ENCODE measurements at places on chromosomes 7 and 10.

GRCh38 chr10:44517635-44518034 is 132.7 kb upstream of the CXCL12 start:
- no peak for DNase-seq

DNA sequence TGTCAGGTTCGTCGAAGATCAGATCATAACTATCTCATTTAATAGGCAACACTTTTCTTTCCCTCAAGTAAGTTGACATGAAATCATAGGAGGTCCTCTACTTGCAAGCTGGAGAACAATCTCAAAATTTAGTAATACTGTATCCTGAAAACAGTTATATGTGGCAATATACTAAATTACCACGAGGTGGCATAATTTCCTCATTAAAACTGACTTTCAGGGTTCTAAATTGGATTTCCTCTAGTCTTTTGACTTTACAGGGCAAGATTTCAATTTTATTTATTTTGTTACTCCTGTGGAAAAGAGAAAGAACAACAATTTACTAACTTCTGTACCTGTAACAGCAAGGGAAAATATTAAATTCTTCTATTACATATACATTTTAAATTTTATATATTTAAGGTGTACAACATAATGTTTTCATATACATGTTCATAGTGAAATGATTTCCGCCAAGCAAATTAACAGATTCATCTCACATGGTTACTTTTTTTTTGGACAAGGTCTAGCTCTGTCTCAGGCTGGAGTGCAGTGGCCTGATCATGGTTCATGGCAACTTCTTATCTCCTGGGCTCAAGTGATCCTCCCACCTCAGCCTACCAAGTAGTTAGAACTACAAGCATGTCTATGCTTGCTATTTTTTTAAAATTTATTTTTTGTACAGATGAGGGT is 53.4 kb upstream of the CYP2C18 start:
- no peak for DNase-seq

DNA sequence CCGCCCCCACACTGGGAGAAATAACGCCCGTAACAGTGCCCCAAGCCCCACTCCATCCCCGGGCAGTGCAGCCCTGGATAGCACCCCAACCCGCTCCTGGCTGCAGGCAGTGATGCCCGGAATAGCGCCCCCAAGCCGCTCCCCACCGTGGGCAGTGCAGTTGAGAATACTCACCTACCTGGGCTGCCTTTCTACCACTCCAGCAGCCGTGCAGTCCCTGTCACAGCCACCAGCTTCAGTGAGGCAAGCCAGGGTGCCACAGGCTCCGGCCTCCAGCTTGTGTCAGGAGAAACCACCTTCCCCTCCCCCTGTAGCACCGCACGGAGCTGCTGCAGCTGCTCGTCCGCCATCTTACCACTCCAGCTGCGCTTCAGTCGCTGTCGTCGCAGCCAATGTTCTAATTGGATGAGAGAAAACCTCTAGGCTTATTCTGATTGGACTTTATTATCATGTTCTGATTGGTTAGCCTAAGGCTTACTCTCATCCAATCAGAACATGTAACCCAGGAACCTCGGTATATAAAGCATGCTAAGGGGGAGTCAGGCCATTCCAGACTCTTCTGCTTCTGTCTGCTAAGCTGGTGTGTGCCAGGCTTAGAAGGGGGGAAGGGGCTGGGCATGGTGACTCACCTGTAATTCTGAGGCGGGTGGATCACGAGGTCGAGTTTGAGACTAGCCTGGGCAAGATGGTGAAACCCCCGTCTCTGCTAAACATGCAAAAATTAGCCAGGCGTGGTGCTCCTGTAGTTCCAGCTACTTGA is 53.2 kb upstream of the ZNF33B start:
- DNase-seq = no peak

- no peak for DNase-seq
Observed at GRCh38 chr7:37209195-37209594, 239.5 kb downstream of the ELMO1 start.

DNA sequence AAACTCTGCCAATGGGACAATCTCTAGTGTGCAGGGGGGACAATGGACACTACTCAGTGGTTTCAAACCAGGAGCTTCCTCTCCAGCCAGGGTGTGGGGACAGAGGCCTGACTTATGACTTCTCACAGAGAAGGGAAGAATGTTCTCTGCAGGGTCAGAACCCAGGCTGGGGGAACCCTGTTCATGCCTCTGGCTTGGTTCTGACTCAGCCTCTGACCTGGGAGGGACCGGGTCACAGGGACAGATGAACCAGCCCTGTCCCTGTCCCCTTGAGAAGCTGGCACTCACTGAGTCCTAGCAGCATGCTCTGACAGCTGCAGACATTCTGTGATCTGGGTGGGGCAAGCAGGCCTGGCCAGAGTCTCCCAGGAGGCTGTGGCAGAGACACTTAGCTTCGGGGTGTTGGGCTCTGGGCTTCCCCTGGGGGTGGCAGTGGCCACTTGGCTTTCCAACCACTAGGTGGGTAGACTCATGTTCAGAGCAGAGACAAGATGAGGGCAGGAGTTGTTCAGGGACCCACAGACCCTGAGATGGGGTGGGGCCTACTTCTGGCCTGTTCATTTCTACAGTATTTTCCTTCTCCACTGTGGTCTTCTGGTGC is 13.6 kb downstream of the TSPAN15 start:
- no peak for DNase-seq

DNA sequence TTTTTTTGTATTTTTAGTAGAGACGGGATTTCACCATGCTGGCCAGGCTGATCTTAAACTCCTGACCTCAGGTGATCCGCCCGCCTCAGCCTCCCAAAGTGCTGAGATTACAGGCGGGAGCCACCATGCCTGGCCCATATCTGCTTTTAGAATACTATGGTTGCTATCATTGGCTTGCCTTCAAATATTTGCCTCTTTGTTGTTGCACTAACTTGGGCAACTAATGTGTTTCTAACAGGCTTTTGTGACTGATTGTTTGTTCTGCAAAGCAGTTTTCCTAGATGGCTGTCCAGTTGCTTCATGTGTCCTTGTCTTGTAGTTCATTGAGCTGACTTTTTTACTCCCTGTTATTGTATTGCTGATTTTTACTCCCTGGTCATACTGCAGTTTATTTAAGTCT is 9.7 kb downstream of the VDAC2 start:
- DNase-seq = no peak

DNA sequence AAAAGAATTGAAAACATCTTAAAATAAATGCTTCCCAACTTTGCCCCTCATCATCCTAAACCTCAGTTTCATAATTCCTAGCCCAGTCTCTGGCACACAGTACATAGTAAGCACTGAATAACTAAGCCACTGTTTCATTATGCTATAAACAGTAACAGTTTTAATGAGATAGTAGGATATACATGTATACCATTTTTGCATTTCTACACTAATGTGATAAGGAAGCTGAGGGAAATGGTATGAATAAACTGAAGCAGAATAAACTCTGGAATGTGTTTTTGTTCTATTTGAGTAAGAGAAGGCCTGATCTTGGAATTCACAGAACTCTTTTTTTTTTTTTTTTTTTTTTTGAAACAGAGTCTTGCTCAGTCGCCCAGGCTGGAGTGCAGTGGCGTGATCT is 8.8 kb downstream of the NAPEPLD start:
- no peak for DNase-seq

DNA sequence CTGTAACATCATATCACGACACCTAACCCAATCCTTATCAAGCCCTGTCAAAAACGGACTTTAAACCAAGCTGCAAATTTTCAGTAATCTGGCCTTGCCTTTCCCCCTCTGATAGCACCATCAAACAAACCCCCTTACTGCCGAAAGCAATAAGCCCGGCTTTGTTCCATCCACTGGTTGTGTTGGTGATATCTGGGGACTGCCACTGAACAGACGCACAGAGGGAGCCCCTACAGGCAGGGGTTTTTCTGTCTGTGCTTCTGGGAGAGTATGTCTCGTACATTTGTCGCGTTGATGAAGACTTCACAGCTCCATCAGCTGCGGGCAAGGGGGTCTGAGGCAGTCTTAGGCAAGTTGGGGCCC is 550 bp upstream of the PLAU start:
- DNase-seq = no peak

- no peak for DNase-seq
Observed at GRCh38 chr7:13035233-13035632, 347.8 kb downstream of the ARL4A start.

DNA sequence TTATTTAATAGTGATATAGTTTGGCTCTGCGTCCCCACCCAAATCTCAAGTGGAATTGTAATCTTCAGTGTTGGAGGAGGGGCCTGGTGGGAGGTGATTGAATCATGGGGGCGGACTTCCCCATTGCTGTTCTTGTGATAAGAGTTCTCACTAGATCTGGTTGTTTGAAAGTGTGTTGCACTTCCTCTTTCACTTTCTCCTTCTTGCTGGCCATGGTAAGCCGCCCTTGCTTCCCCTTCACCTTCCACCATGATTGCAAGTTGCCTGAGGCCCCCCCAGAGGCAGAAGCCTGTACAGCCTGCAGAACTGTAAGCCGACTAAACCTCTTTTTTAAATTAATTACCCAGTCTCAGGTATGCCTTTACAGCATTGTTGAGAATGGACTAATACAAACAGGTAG is 101.4 kb downstream of the MTPAP start:
- no peak for DNase-seq

GRCh38 chr10:34821587-34822585 is 6.8 kb upstream of the PARD3 start:
- DNase-seq = no peak

DNA sequence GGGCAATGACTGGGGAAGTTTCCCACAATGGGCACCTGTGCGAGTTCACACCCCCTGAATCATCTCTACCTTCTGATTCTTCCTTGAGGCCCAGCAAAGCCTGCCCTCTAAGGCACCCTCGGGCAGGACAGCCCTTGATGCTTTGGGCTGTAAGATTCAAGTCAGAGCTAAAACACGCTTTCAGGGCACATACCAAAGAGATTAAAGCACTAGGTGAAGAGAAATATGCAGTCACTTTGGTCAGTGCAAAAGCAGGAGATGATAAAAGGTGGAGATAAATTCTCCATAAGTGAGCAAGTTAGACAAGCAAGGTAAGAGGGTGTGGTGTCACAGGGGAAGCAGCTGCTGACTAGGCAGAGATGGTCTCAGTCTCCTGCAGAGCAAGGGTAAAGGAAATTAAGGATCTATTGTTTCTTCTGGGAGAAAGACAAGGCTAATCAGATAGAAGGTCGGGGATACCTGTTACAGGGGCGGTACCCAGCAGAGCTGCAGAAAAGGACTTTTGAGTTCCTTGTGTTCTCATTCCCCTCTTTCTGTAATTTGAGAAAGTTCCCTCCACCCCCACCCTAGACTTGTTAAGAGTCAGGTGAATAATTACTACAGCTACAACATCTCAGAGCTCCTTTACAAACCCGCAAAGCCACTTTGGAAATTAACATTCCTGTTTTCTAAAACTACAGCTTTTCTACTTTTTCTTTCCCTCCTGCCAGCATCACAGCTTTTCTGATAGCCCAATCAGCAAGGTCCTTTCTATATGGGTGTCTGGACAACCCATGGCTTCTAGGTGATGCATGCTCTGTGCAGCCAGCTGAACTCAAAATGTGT is 26.4 kb downstream of the PDLIM1 start:
- DNase-seq = no peak

- DNase-seq = no peak
Observed at GRCh38 chr7:98125759-98126158, 19.1 kb downstream of the LMTK2 start.

DNA sequence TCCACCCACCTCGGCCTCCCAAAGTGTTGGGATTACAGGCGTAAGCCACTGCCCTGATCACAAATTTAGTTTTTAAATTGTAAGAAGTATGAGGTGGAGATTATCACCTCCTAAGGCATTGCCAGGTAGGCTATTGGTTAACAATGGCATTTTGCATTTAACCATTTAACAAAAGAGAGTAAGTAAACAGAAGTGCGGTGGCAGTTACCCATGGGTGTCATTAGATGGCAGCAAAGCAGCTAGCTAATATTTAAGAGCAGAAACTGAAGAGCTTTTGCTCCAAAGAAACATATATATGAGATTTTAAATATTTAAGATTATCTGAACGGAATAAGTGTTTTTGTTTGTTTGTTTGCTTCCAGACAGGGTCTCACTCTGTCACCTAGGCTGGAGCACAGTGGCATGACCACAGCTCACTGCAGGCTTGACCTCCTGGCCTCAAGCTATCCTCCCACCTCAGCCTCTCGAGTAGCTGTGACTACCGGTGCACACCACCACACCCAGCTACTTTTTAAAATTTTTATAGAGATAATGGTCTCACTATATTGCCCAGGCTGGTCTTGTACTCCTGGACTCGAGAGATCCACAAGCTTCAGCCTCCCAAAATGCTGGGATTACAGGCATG is 325.5 kb upstream of the C7orf33 start:
- no peak for DNase-seq

DNA sequence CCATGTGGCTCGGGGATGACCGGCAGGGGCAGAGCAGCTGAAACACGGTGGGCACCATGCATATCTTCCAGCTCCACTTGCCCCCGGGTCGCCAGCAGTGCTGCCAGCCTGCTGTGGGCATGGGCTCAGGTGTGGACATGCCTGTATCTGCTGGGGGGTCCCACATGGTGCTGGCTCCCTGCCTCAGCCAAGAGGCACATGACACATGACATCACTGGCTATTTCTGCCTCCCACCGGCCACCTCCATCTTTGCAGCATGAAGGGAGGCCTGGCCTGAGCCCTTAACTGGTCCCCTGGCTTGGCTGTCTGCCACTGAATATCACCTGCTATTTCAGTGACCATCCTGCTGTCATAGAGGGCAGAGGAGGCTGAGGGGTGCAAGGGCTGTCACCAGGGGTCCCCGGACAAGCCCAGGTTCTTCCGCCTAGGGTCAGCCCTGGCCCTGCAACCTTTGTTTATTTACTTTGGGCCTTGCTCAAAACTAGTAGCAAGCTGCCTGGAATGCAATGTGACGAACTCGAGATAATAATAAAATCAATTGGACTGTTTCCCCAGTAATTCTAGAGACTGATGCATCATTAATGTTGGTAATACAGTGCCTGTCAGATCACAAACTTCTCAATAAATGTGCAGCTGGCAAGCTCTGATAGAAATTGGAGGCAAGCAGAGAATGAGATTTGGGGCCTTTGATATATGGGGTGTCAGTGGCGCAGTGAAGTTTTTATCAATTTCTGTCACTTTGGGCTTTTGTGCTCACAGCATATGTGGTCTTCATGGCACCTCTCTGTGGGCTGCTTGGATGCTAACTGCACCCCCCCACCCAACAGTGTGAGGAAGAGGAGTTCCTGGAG is 28.5 kb downstream of the ZMIZ1 start:
- DNase-seq = no peak

- DNase-seq = no peak
Observed at GRCh38 chr10:131469551-131469950, 158.0 kb upstream of the TCERG1L start.

- no peak for DNase-seq
Observed at GRCh38 chr10:122446668-122447423, 7.6 kb upstream of the ARMS2 start.

DNA sequence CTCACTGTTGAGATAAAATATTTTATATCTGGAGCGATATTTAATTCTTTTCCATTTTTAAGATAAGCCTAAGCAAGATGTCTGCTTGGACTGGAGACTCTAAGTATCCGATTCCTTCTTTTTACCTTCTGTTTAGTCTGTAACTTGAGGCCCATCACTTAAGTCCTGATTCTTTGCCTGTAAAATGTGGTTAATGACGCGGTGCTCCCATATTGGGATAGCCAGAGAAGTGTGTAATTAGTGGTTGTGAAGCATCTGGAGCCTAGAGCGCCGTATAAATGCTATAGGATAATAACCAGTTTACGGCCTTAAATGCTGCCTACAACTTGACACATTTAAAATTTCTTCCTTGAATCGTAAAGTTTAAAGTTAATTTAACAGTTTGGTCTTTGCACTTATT is 132.9 kb downstream of the CHN2 start:
- no peak for DNase-seq
